ENCODE measurements at places on chromosomes 11 and 22.

DNA sequence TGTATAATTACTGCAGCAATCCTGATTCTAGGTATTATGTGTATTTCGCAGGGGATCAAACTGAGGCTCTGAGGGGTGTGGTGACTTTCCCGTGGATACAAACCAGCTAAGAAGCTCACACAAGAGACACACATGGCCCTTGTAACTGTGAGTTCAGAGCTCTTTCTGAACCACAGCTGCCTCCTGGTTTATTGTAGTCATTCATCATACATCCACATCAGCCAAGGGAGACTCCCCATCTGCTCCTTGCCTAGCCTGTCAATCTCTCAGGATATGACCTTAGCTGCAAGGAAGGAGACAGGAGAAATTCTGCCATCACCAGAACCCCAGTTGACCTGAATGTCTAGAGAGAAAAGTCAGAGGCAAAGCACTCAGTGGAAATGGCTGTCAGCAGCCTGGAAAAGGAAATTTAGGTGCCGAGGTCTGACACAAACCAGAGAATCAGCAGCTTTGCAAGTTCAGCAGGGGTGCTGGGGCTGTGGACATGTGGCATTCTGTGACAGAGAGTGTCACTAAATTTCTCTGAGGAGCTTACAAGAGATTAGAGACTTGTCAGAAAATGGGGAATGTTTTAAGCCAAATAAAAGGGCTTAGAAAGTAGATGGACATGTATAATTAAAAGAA, 209.5 kb downstream of the AASDHPPT start:
- no peak for DNase-seq

GRCh38 chr22:45686004-45686403, 14.4 kb downstream of the ATXN10 start:
- no peak for DNase-seq

GRCh38 chr11:29657709-29658108, 359.1 kb downstream of the KCNA4 start:
- no peak for DNase-seq

DNA sequence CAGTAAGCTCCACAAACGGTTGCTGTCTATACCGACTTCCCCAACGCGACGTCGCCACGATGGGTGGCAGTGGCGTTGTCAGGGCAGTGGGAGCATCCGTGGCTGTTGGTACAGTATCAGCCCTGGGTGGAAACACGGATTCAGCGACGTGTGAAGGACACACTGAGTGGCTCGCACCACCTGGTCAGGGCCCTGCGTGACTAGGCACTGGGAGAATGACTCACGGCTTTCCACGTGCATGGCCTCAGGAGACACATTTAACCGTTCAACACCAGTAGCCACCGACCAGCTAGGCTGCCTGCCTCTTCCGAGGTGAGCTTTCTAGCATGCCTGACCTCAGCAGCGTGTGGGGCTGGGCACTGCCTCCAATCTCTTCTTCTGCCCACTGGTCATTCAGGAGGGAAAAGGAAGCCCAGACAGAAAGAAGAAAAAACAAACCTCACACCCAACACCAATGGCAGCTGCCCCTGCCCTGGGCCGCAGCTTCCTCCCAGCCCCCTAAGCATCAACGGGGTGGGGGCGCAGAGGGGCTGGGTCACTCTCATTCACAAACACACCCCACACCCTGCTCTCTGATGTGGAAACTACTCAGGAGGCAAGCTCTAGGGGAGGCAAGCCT, 59.0 kb downstream of the MYH9 start:
- peak; percentile 29 for DNase-seq

DNA sequence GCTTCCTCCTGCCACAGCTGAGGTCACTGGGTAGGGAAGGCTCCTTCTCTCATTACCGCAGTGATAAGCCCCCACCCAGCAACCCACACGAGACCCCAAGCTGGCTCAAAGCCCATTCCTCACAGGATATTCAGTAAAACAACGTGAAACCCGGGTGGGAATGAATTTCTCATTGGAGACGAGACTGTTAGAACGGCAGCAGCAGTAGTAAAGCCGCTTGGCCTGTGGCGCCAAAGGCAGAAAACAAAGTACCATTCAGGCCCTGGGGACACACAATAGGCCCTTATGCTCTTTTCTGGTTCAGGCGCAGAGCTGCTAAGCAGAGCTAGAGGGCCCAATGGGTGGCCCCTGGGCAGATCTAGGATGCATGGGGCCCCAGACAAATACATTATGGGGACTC, 45.3 kb downstream of the PC start:
- no peak for DNase-seq

- no peak for DNase-seq
Measured at GRCh38 chr22:39241794-39242594, 2.8 kb downstream of the PDGFB start.

DNA sequence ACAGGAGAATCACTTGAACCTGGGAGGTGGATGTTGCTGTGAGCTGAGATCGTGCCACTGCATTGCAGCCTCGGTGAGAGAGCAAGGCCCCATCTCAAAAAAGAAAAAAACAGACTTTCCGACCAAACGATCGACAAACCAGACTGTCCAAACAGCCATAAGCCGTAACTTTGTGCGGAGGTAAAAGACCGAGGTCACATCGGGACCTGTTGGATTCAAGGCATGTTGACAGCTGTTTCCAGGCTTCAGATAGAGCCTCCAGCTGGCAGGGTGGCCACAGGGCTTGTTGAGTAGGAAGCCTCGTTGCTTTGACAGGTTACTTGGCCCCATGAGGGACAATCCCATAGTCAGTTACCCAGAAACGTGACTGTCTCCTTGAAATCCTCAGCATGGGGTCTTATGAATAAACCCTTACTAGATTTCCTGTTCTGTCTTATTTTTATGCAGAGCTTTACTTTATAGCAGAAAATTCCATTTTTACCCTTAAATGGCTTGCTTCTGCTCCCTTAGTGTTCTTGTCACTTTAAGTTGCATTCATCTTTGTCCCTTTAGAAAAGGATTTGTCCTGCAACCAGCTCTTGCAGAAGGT, 22.3 kb downstream of the PPARA start:
- DNase-seq = no peak

GRCh38 chr22:31995046-31995445, 48.0 kb upstream of the SLC5A1 start:
- no peak for DNase-seq

DNA sequence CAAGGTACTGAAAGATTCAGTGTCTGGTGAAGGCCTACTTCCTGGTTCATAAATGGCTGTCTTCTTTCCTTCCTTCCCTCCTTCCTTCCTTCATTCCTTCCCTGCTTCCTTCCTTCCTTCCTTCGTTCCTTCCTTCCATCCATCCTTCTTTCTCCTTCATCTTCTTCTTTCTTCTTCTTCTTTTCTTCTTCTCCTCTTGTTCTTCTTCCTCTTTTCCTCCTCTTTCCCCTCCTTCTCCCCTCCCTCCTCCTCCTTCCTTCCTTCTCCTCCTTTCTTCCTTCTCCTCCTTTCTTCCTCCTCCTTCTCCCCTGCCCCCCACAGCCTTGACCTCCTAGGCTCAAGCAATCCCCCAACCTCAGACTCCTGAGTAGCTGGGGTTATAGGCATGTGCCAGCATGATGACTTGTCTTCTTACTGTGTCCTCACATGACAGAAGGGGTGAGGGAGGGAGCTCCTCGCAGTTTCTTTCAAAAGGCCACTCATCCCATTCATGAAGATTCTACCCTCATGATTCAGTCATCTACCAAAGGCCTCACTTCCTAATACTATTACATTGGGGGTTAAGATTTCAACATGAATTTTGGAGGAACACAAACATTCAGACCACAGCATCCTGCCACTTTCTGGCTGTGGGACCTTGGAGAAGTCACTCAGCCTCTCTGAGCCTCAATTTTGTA, 22.6 kb upstream of the CCDC134 start:
- no peak for DNase-seq

- DNase-seq = no peak
Measured at GRCh38 chr11:85759915-85760314, 51.0 kb downstream of the SYTL2 start.

DNA sequence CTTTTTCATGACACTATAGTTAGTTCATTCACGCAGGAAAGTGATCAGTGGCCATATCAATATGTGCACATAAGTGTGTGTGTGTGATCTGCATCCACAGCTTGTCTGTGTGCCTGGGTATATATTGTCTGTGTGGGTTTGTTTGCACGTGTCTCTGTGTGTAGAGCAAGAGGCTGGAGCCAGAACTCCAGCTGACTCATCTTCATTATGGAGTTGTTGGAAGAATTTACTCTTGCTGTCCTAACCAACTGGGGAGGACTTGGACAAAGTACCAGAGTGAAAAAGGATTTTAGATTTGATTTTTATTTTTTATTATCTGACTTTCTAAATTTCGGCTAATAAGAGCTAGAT, 63.9 kb downstream of the TP53I11 start:
- DNase-seq = no peak

DNA sequence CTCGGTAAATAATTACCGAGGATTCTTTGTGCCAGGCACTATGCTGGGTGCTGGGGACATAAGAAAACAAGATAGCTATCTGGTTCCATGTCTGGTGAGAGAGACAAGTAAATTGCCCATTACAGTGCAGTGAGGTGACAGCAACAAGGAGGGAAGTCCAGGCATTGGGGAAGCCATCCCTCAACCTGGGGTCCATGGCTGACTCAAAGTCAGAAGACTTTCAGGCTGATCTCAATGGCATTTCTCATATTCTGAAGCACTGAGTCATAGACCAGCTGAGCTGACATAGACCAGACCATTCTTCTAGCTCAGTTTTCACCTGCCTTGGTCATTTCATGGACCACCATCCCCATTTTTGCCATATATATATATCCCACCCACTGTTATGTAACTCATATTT, 158.8 kb downstream of the TTC17 start:
- no peak for DNase-seq

- DNase-seq = no peak
Measured at GRCh38 chr11:69205743-69206612, 50.2 kb downstream of the SMIM38 start.

DNA sequence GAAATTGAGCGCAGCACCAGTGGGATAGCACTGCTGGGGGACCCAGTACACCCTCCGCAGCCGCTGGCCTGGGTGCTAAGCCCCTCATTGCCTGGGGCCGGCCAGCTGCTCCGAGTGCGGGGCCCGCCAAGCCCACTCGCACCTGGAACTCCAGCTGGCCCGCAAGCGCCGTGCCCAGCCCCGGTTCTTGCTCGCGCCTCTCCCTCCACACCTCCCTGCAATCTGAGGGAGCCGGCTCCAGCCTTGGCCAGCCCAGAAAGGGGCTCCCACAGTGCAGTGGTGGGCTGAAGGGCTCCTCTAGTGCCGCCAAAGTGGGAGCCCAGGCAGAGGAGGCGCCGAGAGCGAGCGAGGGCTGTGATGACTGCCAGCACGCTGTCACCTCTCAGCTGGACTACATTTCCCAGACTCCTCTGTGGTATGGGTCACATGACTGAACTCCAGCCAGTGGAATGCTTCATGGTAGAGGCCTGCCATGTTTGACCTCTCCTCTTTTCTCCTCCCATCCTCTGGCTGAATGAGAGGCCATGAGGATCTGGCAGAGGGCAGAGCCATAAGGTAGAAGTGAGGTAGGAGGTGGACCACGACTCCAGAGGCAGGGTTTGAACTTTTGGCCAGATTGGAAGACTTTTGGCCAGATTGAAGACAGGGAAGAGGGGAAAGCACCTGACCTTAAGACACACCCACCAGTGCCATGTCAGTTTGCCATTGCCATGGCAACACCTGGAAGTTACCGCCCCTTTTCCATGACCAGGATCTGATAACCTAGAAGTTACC, 6.2 kb downstream of the MRGPRD start:
- peak; percentile 18 for DNase-seq

DNA sequence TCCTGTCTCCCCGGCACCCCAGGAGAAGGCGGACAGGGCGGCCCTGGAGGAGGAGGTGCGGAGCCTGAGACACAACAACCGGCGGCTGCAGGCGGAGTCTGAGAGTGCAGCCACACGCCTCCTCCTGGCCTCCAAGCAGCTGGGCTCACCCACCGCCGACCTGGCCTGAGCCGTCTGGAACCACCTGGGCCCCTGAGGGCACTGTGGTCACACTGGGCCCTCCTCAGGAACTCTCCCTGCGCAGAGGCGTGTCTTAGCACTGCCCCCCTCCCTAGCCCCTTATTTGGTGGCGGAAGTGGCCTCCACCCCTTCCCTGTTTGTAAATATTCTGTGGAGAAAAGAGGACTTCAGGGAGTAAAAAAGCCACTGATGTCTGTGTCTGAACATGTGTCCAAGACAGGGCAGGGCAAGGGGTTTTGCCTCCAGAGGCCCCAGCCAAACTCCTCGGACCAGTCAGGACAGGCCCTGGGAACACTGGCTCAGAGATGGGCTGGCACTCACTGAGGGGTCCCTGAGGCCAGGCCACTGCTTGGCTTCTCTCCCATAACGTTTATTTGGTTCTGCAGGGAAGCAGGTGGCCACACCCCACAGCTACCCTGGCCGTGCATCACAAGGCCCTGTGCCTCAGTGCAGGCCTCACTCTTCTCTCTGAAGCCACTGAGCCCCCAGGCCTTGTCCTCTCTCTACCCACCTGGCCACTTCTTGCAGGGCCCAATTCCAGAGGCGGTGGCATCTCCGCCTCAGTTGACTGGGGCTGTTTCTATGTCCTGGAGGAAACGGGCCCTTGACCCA, 12.0 kb downstream of the RELA start:
- DNase-seq = no peak

DNA sequence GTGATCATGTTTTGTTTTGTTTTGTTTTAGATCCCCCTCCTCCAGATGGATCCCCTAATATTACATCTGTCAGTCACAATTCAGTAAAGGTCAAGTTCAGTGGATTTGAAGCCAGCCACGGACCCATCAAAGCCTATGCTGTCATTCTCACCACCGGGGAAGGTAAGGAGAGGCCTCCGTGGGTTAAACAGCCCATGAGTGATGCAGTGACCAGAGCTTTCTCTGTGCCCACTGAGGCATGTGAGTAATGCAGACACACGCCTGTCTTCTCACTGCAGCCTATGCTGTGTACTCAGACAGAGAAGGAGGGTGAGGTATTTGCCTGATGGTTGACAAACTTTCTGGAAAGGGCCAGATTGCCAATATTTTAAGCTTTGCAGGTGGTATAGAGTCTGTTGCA, 73.7 kb upstream of the OR4B1 start:
- DNase-seq = no peak

GRCh38 chr11:22670830-22671229, 4.4 kb downstream of the GAS2 start:
- no peak for DNase-seq

Measured in GM18507 (cell line).